ENCODE measurements at places on chromosomes 12 and 14. TPM values are rescaled to one million over a fixed set of nuclear protein-coding genes. Genes with fewer than 3 reads are reported as not detected.

- H3K4me1 ChIP-seq = peaks cover 39% of the 10 kb centered on the region
- peak overlapping the region; percentile 98 for H3K27ac ChIP-seq
- H3K27me3 ChIP-seq = no peaks in the 10 kb centered on the region
- no peaks in the 10 kb centered on the region for H3K36me3 ChIP-seq
These were observed 11.7 kb downstream of the HDAC7 start for GRCh38 chr12:47808050-47808449.

The KCNK13 gene
- 0.59 TPM for total RNA-seq

GRCh38 chr14:77085538-77085937 lies 12.5 kb upstream of the CIPC start:
- H3K27ac ChIP-seq = peak overlapping the region; percentile 65
- H3K27me3 ChIP-seq = no peaks in the 10 kb centered on the region
- H3K4me1 ChIP-seq = no peaks in the 10 kb centered on the region
- no peak overlapping the region for H3K4me3 ChIP-seq

GRCh38 chr14:95544588-95544987 lies 9.7 kb downstream of the GLRX5 start:
- H3K36me3 ChIP-seq = no peaks in the 10 kb centered on the region
- peaks cover 6% of the 10 kb centered on the region for H3K4me1 ChIP-seq
- DNase-seq = no peak
- H3K27ac ChIP-seq = peak overlapping the region; percentile 51

DNA sequence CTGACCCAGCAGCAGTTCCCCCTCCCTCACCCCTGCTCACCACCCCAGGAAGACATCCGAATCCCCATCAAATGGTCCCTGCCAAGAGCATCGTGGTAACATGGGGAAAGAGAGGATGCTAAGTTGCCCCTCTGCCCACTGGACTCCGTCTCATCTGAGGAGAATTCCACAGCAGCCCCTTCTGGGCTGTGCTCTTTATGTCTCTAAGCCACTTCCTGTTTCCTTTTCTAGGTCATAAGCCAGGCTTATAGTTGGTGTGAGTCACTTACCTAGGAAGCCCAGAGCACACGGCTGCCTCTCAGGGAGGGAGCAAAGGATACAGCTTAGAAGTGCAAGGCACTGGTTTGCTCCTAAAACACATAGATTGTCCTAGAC lies 76.0 kb downstream of the VCPKMT start:
- peak overlapping the region; percentile 85 for H3K27ac ChIP-seq
- no peak overlapping the region for H3K4me3 ChIP-seq
- no peaks in the 10 kb centered on the region for H3K36me3 ChIP-seq
- no peaks in the 10 kb centered on the region for H3K27me3 ChIP-seq
- H3K4me1 ChIP-seq = peaks cover 36% of the 10 kb centered on the region
- no peak for DNase-seq

GRCh38 chr12:64669270-64669842 lies 59.1 kb downstream of the RASSF3 start:
- H3K4me1 ChIP-seq = peaks cover 39% of the 10 kb centered on the region
- DNase-seq = no peak
- no peak overlapping the region for H3K4me3 ChIP-seq
- H3K27me3 ChIP-seq = no peaks in the 10 kb centered on the region
- no peaks in the 10 kb centered on the region for H3K36me3 ChIP-seq

- H3K27me3 ChIP-seq = no peaks in the 10 kb centered on the region
- no peaks in the 10 kb centered on the region for H3K36me3 ChIP-seq
- no peaks in the 10 kb centered on the region for H3K4me1 ChIP-seq
- DNase-seq = no peak
- no peak overlapping the region for H3K4me3 ChIP-seq
These were observed 377.9 kb upstream of the RGS6 start for GRCh38 chr14:71554323-71554722.

DNA sequence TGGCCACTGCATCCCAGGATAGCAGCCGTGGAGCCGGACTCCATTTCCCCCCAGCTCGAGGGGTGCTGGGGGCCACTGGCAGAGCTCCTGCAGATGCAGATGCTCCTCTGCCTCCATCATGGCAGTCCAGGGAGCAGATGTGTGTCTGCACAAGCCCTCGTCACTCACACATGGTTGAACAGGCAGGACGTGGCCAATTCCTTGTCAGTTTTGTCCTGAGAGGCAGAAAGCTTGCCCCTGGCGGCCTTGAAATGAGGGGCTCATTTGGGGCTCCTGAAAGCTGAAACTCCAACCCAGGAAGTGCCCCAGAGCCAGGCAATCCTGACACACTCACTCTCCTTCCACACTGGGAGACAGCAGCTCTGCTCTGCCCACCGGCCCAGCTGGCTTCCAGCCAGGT lies 100.9 kb upstream of the C14orf180 start:
- H3K4me1 ChIP-seq = no peaks in the 10 kb centered on the region
- H3K36me3 ChIP-seq = no peaks in the 10 kb centered on the region
- no peaks in the 10 kb centered on the region for H3K27me3 ChIP-seq
- H3K4me3 ChIP-seq = no peak overlapping the region
- no peak overlapping the region for H3K27ac ChIP-seq
- no peak for DNase-seq

The FOXG1 gene
- total RNA-seq = not detected

DNA sequence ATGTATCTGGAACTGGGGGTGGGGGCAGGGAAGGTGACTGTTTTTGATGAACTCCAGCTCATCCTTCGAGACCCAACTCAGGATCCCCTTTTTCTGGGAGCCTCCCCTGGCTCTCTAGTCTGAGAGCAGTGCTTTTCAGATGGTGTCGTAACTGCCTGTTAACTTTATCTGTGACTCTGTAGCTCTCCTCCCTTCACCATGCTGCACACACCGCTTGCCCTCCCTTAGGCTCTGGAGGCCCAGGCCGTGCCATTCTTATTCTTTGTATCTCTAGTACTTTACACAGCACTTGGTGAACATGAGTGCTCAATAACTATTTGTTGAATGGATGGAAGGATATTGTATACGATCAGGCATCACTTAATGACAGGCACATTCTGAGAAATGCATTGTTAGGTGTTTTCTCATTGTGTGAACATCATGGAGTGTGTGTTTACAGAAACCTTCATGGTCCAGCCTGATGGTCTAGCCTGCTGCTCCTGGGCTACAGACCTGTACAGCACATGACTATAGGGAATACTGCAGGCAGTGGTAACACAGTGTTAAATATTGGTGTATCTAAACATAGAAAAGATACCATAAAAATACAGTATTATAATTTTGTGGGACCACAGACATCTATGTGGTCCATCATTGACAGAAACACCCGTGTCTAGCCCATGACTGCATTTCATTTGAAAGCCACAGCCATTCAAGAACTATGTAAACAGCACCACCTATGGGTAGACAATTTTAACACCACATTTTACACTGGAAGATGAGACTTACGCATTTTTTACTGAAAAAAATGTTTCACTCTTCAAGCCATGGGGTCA lies 91.8 kb downstream of the EML1 start:
- H3K36me3 ChIP-seq = no peaks in the 10 kb centered on the region
- H3K4me1 ChIP-seq = no peaks in the 10 kb centered on the region
- DNase-seq = no peak
- no peaks in the 10 kb centered on the region for H3K27me3 ChIP-seq
- H3K4me3 ChIP-seq = no peak overlapping the region

DNA sequence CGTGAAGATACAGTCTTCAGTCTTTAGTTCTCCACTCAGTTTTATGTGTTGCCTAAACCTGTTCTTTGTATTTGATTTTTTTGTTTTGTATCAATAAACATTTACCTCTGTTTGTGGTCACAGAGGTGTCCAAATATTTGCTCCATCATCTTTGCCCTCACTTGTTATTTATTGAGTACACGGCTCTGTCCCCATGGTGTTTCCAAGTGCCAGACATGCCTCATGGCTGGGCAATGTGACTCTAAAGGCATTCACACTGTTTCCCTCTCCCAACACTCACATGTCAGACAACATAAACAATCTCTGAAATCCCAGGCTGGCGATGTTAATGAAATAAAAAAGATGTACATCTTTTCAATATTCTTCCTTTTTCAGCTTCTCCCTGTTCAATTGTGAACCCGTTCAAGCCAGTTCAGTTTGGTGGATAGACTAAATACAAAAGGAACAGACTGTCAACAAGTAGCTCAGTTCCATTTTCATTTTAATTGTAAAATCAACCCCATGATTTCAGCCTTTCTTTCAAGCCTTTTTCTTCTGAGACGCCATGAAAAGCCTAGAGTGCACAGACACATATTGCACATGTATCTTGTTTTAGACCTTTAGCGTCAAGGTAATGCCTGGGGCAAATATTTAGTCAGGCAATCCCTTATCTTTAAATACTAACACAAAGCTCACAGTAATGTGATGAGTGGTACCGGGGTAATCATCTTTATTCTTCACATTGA lies 680.7 kb downstream of the GALC start:
- H3K4me1 ChIP-seq = no peaks in the 10 kb centered on the region
- no peak overlapping the region for H3K27ac ChIP-seq
- no peak overlapping the region for H3K4me3 ChIP-seq
- no peaks in the 10 kb centered on the region for H3K36me3 ChIP-seq
- no peak for DNase-seq

The P2RX7 gene
- total RNA-seq = 3.9 TPM

All from breast epithelium (tissue), 4 donors.